ENCODE measurements at places on chromosomes 7 and 10.

DNA sequence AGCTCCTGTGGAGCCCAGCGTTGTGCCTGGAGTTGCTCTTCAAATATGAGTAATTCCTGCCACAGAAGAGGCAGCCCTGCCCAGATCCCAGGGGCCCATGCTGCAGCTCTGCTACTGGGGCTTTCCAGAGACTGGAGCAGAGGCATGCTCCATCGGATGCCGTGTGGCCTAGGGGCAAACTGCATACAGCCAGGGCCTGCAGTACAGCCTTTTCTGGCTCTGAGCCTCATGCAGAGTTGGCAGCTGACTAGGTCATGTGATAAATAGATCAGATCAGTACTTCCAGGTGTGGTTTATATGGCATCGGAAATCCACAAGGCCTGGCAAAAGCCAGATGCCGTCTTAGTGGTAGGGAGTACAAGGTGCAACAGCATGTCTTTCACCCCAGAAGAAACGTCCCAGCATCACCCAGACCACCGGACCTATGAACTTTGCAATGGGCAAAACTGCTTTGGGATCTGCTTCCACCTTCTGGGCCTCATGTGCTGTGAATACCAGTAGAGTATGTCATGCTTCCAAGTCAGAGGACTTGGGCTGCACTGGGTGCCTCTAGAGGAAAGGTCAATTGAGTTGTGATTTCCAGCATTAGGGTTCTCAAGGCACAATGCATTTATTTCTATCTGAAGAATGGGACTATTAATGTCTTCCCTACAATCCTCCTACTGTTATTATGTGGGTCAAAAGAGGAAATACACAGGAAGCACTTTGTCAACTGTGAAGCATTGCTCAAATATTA is 250.7 kb upstream of the ZNF32 start:
- DNase-seq = no peak

DNA sequence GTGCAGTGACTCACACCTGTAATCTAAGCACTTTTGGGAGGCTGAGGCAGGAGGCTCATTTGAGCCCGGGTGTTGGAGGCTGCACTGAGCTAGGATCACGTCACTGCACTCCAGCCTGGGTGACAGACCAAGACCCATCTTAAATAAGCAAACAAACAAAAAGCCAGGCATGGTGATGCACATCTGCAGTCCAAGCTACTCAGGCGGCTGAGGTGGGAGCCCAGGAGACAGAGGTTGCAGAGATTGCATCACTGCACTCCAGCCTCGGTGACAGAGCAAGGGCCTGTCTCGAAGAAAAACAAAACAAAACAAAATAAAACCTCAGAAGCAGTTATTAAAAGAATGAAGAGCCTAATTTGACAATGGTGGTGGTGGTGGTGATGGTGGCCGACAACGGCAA is 132.5 kb downstream of the PARD3 start:
- DNase-seq = no peak

GRCh38 chr7:86407291-86407690 is 236.4 kb upstream of the GRM3 start:
- no peak for DNase-seq

DNA sequence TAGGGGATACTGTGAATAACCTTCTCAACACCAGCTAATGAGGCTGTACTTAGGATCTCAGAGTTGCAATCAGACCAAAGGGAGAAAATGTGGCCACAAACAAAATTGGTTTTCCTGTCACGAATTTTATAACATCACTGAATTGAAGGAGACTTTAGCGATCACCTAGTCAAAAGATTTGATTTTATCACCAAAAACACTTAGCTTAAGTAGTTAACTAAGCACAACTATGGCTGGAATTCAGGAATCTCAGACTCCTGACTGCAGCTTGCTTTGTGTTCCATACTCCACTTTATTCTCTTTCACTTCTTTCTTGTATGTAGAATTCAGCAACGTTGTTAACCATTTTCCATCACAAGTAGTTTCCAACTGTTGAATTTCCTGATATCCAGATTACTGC is 152.0 kb downstream of the SLC16A9 start:
- DNase-seq = no peak

- DNase-seq = peak; percentile 89
Observed at GRCh38 chr10:4663162-4663992, 162.6 kb upstream of the AKR1E2 start.

- no peak for DNase-seq
Observed at GRCh38 chr7:130144312-130145171, 60.7 kb downstream of the TMEM209 start.

DNA sequence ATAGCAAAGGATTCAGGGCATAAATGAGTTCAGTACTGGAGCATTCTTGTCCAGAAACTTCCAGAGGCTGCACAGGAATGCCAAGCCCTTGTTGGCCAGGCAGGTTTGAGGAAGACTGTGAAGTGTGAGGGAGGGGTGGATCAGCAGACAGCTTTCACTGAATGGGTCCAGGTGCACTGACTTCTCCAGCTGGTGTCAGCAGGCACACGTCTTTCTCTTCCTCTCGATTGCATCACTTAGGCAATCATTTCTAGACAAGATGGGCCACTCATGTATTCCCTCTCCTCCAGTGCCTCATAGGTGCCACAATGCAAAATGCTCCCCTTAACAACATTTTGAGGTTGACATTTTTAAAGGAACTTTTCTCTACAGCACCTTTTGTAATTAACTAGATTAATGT is 15.6 kb upstream of the PLEKHS1 start:
- no peak for DNase-seq

- DNase-seq = no peak
Observed at GRCh38 chr7:55588379-55588699, 16.0 kb upstream of the VOPP1 start.

DNA sequence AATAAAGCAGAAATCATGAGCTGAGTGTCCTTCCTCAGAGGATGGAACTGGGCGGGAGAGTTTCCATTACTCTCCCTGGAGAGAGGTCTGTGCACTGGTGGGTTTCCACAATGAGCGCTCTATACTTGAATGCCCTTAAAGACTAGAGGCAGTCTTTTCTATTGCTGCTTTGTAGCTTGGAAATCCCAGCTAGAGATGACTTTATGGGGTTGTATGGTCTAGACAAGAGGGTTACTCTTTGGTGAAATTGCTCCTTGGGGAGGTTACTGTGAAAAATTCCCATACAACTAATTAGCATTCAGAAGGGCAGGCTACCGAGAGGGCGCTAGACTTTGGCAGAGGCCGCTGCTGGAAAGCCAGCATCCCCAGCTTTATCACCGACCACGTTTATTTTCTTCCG is 136.8 kb downstream of the TAX1BP1 start:
- DNase-seq = no peak

- DNase-seq = peak; percentile 46
Observed at GRCh38 chr10:47380341-47381102, 3.6 kb downstream of the ZNF488 start.

GRCh38 chr10:78567680-78568455 is 500.9 kb upstream of the ZMIZ1 start:
- DNase-seq = peak; percentile 12

GRCh38 chr10:21432266-21432665 is 93.2 kb downstream of the SKIDA1 start:
- peak; percentile 3 for DNase-seq

GRCh38 chr7:100486753-100487446 is 3.2 kb downstream of the NYAP1 start:
- no peak for DNase-seq

- no peak for DNase-seq
Observed at GRCh38 chr10:33326933-33327332, 7.5 kb downstream of the NRP1 start.

DNA sequence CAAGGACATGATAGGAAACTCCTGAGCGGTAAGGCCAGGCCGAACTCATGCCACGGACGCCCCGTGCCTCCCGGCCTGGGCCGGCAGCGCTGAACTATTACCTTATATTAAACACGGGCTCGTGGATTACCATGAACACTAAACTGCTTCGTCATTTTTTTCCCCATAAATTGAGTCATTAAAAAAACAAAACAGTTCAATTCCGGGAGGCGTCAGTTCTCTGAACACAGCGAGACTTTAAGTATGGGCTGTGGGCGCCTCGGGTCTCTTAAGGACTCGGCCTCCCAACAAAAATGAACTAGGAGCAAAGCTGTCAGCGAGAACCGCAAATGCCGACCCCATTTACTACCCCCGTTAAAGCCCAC is 519 bp downstream of the PITRM1 start:
- DNase-seq = no peak

DNA sequence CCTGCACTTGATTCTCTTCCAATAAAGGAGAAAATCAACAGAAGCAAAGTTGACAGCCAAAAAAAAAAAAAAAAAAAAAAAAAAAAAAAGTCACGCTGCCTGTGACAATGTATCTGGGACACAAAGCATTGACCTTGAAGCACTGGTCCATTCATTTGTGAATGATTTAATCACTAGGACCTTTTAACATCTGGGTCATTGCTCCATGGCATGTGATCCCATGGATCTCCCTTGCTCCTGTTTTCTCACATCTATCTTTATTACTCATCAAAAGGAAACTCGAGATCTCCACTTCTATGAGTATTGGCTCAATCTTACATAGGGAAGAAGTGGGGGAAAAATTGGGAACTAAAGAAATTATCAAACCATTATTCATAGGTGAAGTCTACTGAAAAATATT is 89.6 kb upstream of the SMIM30 start:
- DNase-seq = no peak

- DNase-seq = no peak
Observed at GRCh38 chr10:86670290-86670811, 2.0 kb downstream of the LDB3 start.

GRCh38 chr10:73969224-73969841 is 28.6 kb upstream of the VCL start:
- DNase-seq = no peak

DNA sequence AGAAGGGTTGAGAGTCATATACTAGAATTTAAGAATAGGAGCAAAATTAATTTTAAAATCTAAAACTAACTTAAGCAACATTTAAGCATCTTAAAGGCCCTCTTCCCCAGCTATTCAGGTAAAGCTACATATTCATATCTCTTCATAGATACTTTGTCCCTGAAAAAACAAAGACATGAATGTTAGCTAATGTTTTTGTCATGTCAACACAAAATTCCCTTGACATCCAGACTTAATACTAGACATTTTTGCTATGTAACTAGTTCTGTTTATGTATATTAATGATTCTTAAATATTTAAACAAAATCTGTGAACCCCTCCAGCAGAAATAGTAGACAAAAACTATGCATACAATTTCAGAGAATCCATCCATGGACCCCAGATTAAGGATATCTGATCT is 43.5 kb downstream of the BAZ1B start:
- DNase-seq = no peak

GRCh38 chr7:128178611-128179010 is 62.5 kb upstream of the LEP start:
- no peak for DNase-seq

GRCh38 chr7:129781928-129782817 is 170.6 kb downstream of the UBE2H start:
- DNase-seq = no peak

- DNase-seq = no peak
Observed at GRCh38 chr10:104306897-104307296, 31.4 kb downstream of the ITPRIP start.

DNA sequence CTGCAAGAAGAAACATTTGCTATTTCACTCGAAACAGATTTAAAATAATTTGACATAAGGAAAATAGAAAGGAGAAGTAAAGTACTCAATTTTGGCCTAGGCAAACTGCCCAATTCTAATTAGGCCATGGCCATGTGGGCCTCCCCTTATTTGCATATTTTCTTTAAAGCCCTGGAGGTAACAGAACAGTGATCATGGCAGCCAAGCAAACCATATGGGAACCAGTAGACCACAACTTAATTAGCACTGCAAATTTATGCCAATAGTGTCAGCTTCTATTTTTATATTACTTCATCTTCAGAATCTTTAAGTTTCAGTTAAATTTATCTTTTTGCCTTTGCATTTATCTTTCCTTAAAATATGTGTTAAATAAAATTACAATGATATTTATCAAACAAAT is 63.3 kb upstream of the THSD7A start:
- DNase-seq = no peak

- DNase-seq = peak; percentile 90
Observed at GRCh38 chr7:100126931-100127865, at the start of gene MBLAC1. Gene MBLAC1, plus strand, starts transcription at chr7:100126967. Its CDS starts 429 bp downstream, at chr7:100127396.

GRCh38 chr7:24403557-24403956 is 119.6 kb downstream of the NPY start:
- DNase-seq = no peak

DNA sequence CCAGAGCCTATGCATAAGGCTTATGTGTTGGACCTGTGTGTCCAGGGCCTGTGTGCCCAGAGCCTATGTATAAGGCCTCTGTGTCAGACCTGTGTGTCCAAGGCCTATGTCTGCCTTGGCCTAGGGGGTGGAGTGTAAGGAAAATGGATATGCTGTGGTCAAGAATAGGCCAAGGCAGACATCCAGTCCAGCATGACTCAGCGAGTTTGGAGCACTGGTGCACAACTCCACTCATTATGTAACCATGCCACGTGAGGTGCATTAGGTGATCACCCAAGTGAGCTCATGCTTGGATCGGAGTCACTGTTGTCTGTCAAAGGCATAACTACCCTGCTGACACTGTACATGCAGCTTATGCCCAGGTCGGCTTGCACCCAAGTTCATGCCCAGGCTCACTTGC is 238.9 kb downstream of the CACNA2D1 start:
- DNase-seq = no peak

GRCh38 chr7:44395067-44395466 is 69.7 kb upstream of the CAMK2B start:
- no peak for DNase-seq

DNA sequence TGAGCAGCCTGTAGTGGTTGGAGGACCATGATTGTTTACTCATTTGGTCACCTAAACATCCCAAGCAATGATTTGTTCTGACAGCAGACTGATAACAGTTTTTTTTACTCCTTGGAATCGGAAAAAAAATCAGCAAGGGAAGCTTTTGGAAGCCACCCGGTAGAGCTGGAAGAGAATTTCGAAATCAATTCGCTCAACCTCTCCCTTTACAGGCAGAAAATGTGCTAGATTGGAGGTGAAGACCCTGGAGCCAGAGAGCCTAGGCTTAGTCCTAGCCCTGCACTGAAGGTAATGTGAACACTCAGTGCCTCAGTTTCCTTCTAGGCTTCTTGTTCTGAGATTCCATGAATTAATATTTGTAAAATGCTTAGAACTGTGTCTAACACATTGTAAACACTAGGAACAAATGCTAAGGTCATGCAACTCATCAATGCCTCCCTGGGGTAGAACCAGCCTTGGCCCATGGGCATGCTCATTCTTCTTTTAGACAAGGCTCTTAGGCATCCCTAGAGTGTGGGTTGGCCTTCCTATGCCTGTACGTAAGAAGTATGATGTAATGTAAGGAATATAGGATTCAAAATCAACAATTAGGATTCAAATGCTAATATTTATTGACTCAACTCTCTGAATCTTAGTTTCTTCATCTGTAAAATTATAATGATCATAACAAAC is 52.7 kb downstream of the MET start:
- DNase-seq = no peak

DNA sequence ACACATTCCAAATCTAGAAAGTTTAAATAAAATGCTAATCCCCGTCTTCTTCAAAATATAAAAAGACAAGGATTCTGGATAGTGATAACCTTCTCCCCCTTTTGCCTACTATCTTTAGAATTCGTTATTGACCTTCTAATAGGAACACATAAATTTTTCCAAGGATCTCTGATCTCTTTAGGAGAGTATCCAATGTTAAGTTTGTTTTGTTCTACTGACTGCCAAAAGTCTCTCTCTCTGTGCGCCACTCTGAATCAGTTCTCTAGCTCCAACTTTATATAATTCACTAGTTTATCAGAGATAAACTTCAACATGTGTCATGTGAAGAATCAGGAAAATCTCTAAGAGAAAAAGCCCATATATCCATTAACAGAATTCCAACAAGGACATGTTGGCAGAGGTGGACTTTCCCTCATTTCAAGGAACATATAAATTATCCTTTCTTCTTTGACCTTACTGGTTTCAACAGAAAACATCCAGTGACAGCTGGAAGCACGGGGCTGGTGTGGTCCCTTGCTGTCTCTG is 615.6 kb downstream of the KCNMA1 start:
- DNase-seq = no peak
